Right hindlimb (tissue), 1 donor: ENCODE measurements at places on chromosomes 16 and 17.

- peak; percentile 56 for DNase-seq
These were observed 491 bp downstream of the IST1 start for GRCh38 chr16:71895679-71896365.

GRCh38 chr17:41530062-41531048 is 2.2 kb upstream of the KRT19 start:
- no peak for DNase-seq

DNA sequence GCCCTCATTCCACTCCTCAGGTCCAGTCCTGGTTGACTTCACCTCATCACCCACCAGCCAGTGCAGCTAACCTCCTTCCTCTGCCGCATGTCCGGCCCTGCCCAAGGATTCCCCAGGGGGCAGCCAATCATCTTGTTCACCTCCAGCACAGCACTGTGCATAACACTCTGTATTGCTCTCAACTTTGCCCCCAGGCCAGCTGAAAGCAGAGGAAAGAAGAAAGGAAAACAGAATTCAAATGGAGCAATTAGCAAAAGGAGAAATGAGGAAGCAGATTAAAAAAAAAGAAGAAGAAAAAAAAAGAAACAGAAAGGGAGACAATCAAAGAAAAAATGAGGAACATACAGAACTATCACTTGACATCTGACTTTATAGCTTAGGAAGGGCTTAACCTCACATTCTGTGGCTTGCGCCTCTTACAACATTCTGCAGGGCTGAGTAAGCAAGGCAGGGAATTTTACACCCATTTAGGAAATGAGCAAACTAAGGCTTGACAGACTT is 26.1 kb downstream of the GAS7 start:
- DNase-seq: no peak

DNA sequence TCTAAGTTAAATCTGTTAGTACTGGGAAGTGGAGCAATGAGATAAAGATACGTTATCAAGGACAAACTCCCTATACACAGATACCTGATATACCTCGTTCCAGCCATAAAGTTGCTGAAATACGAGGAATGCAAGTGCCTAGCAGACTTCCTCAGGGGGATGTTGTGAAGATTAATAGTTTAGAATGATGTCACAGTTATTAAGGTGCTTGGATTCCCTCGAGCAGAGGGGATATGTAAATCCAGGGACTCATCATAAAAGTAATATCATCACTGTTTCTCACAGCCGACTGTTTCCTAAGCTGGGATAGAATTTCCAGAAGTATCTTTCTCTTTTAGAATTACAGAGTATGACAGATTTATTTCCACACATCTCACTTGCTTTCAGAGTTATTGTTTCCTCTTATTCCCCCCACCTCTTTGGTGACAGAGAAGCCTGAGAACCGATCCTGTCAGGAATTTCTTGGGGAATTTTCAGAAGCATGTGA is 28.4 kb upstream of the ZFHX3 start:
- DNase-seq: no peak

- no peak for DNase-seq
These were observed 292 bp downstream of the WSCD1 start for GRCh38 chr17:6070430-6070912.

GRCh38 chr17:4636474-4637100 is 4.9 kb downstream of the ALOX15 start:
- DNase-seq: no peak

DNA sequence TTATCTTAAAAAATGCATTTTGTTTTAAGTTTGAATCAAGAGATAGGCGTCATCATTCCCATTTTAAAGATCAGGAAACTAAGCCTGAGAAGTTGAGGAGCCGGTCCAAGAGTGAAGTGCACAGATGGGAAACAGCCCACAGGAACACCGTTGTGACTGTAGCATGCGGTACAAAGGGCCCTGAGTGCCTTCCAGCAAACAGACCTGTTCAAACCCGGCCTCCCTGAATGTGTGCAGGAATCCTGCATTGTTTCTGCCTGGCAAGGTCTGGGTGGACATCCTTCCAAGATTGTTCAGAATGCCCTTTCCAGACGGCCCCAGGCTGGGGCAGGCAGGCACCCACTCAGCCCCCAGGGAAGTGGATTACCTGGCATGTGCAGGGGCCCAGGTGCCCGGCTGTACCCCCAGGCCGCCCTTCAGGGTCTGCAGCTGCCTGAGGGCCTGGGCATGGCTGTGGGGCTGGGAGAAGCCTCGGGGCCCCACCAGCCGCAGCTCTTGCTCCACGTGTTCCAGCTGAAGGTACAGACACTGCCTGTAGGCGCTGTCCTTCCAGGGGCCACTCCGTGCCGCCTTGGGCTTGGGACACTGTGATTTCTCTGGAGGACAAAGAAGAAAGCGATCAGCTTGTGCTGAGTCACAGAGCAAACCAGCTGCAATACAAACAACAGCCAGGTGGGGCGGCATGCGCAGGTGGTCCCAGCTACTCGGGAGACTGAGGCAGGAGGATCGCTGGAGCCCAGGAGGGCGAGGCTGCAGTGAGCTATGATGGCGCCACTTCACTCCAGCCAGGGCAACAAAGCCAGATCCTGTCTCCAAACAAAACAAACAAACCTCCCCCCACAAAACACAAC is 45.0 kb upstream of the GCSH start:
- DNase-seq: no peak

DNA sequence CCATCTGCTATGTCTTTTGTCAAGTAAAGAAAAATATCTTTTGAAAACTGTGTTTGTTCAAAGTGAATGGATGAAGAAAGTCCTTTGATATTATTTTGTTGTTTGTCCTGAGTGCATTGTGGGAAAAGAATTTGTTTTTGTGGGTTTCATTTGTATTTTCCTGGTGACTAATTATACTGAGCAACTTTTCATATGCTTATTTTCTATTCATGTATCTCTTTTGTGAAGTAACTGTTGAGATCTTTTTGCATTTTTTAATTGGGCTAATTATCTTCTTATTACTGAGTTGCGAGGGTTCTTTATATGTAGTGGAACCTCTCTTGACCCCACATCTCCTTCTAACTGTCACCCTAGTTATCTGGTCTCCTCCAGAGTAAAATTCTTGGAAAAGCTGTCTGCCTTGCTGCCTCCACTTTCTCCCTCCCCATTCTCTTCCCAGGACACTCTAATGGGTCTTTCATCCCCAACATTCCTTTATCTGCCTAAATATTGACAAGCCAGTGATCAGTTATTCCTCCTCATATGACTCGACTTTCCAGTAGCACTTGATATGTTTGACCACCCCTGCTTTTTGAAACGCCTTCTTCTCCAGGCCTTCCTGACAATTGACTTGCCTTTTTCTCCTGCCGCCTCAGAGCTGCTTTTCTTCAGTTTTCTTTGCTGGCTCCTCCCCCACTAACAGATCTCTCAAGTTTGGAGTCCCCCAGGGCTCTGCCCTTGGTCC is 117.6 kb upstream of the HAS3 start:
- no peak for DNase-seq

DNA sequence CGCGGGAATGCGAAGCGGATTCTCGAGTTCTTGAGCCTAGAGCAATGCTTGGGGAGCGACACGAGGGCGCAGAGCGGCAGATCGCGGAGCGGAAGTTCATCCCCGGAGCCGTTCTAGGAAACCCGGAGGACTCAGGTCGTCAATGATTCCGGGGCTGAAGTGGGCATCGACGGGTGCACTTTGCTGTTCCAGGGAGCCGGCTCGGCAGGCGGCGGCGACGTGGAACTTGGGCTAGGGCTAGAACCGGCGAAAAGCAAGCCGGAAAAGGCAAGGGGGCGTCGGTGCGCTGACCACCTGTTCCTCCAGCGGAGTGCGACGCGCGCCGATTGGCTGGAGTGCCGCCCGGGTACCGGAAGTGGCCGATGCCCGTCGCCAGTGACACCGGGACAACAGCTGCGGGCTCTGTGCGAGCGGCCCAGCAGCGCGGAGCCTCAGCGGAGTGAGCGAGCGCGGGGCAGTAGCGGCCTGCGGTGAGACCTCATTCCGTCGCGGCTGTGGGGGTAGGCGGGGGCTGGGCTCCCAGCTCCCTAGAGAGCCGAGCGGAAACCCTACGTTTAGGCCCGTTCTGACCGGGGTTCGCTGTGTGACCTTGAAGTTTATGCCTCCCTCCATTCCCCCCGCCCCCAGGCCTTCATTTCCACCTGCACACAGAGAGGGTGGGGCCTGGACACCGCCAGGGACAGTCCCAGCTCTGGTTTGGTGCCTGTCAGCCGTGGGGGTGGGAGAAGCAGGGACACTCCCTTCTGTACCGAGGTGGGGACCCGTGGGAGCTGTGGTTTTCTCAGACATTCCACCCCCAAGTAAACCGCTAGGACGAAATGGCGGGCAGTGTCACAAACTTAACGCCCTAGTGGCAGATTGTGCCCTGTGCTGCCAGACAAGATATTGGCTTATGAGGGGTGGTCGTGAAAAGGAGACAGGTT is at the start of gene ZFP3:
Gene ZFP3, plus strand, starts transcription at position 362 of the 923 bp plus-strand sequence. CDS start 13,038 bp downstream, outside the sequence.
- peak; percentile 91 for DNase-seq

- no peak for DNase-seq
These were observed 23.0 kb downstream of the PPM1D start for GRCh38 chr17:60622961-60623360.

GRCh38 chr17:67021196-67021595 is 23.2 kb upstream of the CACNG1 start:
- no peak for DNase-seq

GRCh38 chr17:11144358-11145233 is 96.4 kb upstream of the SHISA6 start:
- no peak for DNase-seq

- peak; percentile 78 for DNase-seq
These were observed 43.3 kb downstream of the PGS1 start for GRCh38 chr17:78421534-78422266.

GRCh38 chr16:58685084-58685449 is 497 bp upstream of the SLC38A7 start:
- no peak for DNase-seq

DNA sequence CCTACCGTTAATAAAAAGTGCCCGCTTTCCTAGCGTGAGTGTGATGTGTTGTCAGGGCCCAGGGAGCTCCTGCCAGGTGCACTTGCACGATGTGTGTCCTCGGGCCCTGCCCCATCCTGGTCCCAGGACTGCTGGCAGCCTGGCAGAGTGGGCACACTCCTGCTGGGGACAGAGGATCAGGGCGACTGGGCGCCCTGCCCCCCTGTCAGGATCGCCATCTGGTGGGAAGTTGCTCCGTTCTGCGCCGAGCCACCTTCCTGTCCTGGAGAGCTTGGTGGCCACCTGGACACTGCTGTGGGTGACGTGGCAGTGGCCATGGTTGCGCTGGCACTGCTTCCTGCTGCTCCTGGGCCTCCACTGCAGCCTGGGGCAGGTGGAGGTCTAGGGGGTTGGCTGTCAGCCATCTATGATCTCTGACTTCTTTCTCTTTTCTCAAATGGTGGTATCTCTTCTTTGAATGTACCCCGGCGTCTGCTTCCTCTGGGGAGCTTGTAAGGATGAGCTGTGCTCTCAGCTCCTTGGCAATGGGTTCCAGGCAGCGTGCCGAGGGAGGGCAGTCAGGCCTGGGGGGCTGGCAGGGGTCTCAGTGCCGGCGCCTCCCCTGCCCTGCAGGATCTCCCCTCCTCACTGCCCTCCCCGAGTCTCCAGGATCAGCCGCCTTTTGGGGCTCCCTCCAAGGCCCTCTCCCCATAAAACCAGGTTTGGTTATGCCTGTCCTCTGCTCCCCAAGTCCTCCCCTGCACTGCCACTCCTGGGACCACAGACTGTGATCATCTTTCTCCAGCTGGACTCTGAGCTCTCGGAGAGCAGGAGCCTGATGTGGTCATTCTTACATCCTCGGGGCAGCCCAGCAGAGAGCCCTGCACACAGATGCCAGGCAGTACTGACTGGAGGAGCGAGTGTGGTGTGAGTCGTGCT is 76.9 kb downstream of the AMFR start:
- no peak for DNase-seq

DNA sequence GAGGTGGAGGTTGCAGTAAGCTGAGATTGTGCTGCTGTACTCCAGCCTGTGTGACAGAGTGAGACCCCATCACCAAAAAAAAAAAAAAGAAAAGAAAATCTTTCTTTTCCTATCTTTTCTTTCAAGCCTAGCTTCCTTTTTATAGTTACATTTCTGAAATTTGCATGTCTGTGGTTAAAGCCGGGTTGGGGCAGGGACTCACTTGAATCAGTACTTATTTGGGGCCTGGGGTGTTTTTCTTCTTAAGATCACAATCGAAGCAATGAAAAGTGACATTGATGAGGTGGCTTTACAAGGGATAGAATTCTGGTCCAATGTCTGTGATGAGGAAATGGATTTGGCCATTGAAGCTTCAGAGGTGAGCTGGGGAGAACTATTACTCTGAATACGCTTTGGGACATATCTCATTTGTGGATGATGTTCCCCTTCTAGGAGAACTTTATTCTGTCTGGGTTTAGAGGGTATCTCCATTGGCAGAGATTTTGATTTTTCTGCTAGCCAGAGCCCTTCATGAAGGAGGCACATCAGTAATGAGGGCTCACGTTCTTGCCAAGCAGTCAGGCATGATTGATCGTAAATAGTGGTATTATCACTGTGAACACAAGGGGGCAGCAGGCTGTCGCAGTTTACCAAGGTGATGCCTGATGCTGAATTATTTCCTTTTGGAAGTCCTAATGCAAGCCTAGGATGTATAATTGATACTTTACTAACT is 14.3 kb downstream of the KPNB1 start:
- DNase-seq: peak; percentile 40

DNA sequence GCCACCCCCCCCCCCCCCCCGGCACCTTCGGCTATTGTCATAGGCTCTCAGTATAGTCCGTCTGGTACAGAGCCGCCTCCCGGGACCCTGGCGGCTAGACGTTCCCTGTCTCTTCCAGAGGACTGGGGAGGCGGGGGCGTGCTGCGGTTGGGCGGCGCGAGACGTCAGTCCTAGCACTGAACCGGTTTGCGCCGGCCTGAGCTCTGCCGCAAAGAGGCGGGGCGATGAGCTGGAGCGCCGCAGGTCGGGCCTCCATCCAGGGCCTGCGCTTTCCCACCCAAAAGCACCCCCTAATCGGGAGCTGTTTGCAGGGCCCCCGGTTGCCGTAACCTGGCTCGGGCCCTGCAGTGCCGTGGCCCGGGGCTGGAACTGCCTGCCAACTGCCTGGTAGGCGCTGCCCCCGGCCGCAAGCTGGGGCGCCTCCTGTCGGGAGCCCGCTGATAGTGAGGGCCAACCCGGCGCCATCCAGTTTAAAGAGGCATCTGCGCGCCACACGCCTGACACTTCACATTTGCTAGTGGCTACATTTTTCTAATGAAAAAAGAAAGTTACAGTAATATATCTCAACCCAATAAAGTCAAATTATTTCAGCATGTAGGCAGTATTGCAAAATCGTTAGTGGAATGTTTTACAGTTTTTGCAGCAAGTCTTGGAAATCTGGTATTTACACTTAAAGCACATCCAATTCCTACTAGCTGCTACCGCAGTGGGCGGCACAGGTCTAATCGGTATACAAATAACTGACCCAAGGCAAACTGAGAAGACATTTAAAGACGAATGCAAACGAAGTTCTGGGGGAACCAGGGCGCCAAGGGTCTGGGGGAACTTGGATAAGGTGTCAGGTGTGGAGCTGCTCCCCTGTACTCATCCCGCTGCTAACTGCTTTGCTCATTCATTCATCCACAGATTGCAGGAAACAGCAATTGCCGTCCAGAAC is 753 bp upstream of the USP22 start:
- DNase-seq: peak; percentile 100
